Left hindlimb (tissue), 1 donor: ENCODE measurements at places on chromosomes 6 and 20.

GRCh38 chr6:17986656-17987446, 584 bp downstream of the KIF13A start:
- DNase-seq = peak; percentile 64

DNA sequence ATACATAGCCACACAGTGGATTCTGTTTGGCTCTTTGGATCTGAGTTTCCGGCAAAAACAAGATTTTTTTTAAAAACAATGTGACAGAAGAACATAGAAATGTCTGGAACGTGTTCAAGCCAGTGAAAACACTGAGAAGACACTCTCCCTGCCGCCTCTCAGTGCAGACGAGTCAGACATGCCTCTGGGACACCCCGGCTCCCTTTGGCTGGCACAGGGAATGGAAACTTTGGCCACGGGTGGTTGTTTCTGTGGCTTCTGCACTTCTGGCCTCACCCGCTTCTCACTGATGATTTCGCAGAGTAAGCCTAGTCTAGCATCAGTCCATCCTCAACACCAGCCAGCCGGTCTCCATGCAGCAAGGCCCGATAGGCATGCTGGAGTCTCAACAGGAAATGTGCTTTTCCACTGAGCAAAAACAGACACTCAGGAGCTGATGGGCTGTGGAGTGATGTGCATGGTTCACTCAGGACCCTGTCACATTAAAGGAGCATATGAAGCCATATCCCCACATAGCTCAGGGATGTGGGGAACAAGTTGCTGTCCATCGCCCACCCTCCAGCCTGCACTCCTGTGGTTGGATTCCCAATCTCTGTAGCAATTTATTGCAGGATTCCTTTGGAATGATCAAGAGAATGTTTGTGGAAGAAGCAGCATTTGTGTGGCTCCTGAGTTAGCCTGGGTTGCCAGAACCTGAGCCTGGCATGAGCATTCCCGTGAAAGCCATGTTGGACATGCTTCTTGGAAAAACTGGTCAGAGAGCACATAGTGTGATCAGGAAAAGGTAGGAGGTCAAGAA, 262.0 kb upstream of the RIN2 start:
- no peak for DNase-seq

DNA sequence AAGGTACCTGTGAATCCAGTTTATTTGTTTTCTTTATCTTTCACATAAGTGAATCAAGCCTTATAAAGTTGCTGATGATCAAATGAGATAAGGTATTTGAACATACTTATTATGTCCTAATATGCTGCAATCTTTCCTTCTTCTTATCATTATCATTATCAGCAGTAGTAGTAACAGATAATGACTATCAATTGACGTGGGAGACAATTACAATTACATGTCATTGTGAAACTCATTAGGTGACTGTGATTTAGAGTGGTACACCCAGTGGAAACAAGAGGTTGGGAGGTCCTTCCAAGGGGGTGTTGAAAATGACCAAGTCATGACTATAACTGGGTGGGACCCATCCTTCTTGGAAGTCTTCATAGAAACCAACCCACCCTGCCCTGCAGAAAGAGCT, 2.8 kb downstream of the CLIC5 start:
- DNase-seq = no peak

- DNase-seq = no peak
Observed at GRCh38 chr6:163710532-163711470, 296.3 kb downstream of the QKI start.

- peak; percentile 57 for DNase-seq
Observed at GRCh38 chr6:161370880-161371279, 97.0 kb upstream of the AGPAT4 start.

GRCh38 chr20:24444526-24445190, 24.8 kb upstream of the SYNDIG1 start:
- DNase-seq = no peak

- no peak for DNase-seq
Observed at GRCh38 chr6:125722886-125723285, 26.5 kb upstream of the HEY2 start.

GRCh38 chr6:164037171-164037870, 622.8 kb downstream of the QKI start:
- DNase-seq = no peak
